ENCODE measurements at places on chromosomes 4 and X.

DNA sequence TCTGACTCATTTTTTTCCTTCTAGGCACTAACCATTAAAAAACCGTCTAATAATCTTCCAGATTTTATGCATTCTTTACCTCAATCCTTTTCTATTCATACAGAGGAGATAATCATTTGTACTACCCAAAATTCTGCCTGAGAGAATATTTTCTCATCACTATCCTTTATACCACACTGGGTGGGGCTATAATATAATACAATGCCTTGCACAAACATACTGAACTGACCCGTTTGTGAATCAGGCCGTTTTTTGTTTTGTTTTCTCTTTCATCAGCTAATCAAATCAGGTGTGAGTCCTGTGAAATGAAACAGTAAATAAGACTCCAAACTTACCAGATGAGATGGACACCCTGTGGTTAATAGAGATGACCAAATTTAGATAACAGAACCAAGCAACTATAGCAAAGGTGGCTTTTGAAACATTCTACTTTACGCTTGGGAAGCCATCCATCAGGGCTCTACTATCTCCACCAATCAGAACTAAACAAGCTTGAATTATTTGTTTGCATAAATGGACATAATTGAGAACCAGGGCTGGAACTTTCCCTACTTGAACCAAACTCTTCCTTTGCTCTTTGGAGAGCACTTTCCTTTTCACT, 573.0 kb downstream of the GABRG1 start:
- DNase-seq = no peak

- DNase-seq = no peak
Measured at GRCh38 chrX:139930916-139931645, 1.8 kb downstream of the ATP11C start.

GRCh38 chr4:139686130-139686529, 20.5 kb downstream of the MGST2 start:
- DNase-seq = no peak

DNA sequence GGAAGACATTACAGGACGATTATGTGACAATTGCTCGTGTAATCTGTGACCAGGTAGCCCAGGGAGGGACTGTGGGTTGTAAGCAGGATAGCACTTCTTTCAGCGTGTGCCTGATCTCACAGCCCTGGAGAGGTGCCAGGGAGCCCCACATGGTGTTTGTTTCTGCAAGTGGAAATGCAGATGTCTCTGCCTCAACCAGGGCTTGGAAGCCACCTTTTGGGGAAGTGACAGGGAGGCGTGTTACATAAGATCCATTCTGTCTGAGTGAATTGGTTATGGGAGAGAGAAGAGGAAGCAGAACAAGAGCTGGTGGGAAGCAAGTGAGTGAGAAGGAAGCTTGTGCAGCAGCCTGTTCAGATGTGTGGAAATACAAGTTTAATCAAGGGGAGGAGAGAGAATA, 104.5 kb upstream of the GATB start:
- DNase-seq = peak; percentile 81
